Hematopoietic multipotent progenitor cell treated with erythropoietin and hydrocortisone succinate and interleukin-3 and kit ligand, for 17 days (in vitro differentiated cells): ENCODE measurements at places on chromosomes 11 and 22.

GRCh38 chr11:15815246-15816195 is 540.8 kb downstream of the SOX6 start:
- no peak for DNase-seq

DNA sequence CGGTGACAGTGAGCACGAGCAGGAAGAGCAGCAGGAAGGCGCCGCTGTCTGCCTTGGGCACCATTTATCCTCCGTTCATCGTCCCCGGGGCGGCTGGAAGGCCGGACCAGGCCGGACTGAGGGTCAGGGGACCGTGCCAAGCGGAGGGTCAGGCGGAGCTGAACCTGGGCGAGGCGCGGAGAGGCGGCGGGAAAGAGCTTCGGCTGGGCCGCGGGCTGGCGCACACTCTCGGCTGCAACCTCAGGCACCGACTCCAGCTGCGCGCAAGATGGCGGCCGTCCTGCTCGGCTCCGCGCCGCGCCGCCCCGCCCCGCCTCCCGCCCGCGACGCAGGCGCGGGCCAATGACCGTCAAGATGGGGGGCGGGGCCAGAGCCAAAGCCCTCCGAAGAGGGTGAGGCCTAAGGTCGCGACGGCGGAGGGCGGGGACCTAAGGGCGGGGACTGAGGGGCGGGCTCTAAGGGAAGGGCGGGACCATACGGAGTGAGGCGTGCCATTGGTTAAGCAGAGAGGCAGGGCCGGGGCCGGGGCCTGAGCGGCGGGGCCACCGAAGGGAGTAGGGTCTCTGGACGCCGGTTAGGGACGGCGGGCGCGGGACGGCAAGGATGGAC is at the start of gene DGCR2:
TSS of gene DGCR2 (minus strand) at position 270 of the 609 bp plus-strand sequence. CDS start at position 64, 206 bp downstream.
- peak; percentile 96 for DNase-seq

GRCh38 chr11:95536047-95536690 is 253.4 kb downstream of the FAM76B start:
- DNase-seq, result no peak

GRCh38 chr11:122163053-122163819 is 47.2 kb upstream of the BLID start:
- no peak for DNase-seq

GRCh38 chr22:40250608-40251007 is 72.9 kb downstream of the TNRC6B start:
- no peak for DNase-seq

- DNase-seq, result no peak
These were observed 10.9 kb upstream of the WT1 start for GRCh38 chr11:32446227-32446626.

DNA sequence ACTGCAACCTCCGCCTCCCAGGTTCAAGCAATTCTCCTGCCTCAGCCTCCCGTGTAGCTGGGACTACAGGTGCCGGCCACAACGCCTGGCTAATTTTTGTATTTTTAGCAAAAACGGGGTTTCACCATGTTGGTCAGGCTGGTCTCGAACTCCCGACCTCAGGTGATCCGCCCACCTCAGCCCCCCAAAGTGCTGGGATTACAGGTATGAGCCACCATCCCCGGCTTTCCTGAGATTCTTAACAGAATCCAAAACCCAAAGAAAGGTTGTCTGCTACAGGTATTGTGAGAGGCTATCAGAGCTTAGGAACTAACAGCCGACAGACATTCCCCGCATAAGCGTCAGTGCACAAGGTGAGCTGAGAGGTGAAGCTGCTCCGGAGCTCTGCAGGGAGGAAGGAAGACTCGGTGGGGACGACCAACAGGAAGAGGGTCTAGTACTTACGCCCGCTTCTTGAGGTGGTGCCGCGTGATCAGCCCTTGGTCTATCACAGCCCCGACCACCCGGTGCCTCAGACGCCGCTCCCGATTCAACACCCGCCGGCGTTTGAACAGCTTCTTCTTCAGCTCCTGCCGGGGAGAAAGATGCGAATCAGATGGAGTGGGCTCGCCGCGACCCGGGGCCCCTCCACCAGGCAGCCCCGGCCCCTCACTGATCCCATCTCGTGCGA is 470 bp downstream of the C11orf98 start:
- no peak for DNase-seq

GRCh38 chr11:132685174-132685611 is 847.1 kb downstream of the OPCML start:
- DNase-seq, result no peak

DNA sequence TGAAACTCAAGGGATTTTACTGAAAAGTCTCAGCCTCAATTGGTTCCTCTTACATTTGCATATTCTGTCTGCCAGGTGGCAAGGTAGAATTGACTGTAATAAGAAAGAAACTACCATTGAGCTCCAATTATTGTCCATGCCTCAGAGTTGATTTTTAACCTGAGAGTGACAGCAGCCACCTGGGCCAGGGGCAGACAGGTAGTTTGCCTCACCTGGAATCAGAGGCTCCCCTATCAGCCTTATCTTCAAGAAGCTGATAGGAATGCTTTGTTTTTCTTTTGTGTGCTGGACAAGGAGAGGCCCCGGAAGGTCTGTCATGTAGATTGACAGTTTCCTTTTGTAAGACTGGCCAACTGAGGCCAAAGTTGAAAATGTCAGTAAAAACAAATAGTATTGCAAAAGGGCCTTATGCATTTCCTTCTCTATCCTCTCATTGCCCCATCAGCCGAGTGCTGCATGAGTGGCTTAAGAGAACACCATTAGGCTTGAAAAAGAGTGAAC is 34.1 kb downstream of the CD44 start:
- no peak for DNase-seq

DNA sequence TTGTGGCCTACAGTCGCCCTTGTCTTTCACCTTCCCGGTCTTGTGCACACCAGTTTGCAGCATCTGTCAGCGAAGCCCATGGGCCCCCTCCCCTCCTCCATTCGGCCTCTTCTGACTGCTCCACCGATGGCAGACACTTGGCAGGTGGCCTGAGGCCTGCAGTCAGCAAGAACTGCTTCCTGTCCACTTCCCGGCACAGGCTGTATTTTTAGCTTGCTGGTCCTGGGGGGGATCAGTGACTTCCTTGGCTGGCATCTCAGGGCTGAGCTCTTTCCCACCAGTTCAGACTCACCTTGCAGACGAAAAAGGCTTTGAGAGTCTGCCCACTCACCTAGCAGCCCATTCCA is 106.4 kb downstream of the SYN3 start:
- DNase-seq, result no peak

- DNase-seq, result no peak
These were observed 5.8 kb upstream of the ATG16L2 start for GRCh38 chr11:72808331-72808798.

DNA sequence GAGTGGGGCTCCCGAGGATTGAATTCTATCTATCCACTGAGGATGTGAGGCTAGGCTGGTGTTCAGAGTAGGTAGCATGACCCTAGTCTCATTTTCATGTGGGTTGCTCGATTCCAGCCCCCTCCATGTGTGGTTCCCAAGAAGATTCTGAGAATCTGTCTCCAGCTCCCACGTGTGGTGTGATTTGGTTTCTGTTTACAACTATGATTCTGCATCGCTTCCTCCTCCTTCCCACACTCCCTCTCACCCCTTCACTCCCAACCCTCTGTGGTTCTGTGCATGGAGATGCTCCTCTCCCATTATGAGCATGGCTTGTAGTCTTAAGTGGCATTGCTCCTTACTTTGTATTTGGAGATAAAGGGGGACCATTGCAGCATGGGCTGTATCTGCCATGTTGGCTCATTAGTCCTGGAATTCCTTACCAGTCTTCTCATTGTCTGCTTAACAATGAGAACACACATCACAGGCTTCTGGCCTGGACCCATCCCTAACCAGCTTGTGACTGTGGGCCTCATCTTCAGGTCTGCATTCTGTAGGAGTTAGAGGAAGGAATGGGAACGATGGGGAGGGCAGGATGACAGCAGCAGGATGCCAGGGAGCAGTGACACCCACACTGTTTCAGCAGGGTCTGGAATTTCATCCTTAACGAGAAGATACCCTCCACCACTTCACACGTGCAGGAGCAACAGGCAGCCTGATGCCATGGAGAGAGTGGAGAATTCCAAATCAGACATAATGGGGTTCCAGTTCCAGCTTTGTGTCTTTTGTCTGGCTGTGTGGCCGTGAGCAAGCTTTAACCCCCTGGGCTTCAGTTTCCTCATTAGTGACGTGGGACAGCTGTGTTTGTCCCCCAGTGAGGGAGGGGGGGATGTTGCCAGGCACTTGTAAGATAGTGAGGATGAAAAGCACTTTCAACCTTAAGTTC is 86.0 kb downstream of the CCDC81 start:
- no peak for DNase-seq

DNA sequence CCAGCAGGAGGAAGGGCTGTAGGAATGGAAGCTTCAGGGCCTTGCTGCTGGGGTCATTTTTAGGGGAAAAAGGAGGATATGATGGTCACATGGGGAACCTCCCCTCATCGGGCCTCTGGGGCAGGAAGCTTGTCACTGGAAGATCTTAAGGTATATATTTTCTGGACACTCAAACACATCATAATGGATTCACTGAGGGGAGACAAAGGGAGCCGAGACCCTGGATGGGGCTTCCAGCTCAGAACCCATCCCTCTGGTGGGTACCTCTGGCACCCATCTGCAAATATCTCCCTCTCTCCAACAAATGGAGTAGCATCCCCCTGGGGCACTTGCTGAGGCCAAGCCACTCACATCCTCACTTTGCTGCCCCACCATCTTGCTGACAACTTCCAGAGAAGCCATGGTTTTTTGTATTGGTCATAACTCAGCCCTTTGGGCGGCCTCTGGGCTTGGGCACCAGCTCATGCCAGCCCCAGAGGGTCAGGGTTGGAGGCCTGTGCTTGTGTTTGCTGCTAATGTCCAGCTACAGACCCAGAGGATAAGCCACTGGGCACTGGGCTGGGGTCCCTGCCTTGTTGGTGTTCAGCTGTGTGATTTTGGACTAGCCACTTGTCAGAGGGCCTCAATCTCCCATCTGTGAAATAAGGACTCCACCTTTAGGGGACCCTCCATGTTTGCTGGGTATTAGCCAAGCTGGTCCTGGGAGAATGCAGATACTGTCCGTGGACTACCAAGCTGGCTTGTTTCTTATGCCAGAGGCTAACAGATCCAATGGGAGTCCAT is 14.1 kb downstream of the IL10RA start:
- no peak for DNase-seq

DNA sequence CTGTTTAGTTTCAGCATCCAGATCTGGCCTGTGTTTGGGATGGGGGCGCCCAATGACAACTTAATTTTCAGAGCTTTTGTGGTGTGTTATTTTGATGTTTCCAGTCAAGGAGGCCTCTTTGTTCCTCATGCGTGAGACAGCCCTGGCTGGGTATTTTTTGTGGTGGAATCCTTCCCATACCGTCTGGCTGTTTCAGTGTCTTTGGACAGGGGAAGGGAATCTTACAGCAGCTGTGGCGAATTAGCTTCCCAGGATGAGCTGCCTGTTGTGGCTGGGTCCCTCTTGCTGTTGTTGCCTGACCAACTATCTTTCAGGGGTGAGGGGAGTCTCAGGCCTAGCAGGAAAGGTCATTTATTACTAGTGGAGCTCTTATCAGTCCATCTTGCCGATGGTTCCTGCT is 138.8 kb downstream of the ARHGAP20 start:
- no peak for DNase-seq

GRCh38 chr11:13667245-13667644 is 1.2 kb upstream of the FAR1 start:
- DNase-seq, result no peak

DNA sequence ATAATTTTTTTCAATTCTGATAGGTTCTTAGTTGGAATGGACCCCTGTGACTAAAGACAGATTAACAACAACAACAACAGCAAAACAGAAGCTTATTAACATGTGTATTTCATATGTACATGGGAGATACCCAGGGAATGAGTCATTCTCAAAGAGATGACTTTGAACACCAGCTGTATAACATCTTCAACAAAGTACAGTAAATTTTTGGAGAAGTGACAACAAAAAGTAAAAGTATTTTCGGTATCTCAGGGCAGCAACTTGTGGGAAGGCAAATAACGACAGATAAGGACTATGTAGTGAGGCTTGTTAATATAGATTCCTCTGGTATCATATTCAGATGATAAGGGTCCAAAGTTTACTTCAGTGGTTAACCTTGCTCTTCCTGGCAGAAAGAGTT is 573.4 kb upstream of the RAG2 start:
- no peak for DNase-seq

DNA sequence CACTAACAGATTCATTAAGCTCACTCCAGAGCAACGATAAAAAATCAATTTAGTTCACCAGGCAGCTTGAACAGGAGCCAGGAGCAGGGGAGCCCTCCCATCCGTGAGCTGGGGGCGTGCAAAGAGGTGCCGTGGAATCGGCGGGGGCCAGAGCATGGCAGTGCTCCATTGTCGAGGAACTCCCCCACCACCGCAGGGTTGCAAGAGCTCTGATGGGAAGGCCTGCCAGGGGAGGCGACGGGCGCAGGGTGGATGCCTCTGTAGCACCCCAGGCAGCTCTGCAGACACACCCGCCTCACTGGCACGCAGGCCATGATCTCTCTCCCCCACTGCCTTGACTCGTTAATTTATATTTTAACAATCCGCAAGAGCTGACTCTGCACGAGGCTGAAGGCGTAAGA is 433.2 kb downstream of the MIAT start:
- no peak for DNase-seq

GRCh38 chr11:134655189-134655989 is 243.3 kb upstream of the B3GAT1 start:
- DNase-seq, result no peak

DNA sequence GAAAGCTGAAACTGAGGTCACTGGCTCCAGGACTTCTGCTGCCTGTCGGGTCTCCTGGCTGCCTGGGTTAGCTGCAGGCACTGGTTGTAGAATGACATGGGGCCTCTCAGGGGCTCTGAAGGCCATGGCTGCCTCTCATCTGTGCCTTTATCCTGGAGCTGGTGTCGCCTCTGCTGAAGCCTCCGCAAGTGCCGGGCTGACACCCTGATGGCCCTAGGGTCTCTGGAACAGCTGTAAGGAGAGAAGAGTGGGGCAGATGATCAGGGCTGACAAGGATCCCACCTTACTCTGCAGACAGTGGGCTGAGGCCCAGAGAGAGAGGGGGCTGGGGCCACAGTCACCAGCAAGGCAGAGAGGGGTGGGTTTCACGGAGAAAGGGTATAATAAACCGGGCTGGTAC is 4.6 kb downstream of the PLA2G3 start:
- no peak for DNase-seq

DNA sequence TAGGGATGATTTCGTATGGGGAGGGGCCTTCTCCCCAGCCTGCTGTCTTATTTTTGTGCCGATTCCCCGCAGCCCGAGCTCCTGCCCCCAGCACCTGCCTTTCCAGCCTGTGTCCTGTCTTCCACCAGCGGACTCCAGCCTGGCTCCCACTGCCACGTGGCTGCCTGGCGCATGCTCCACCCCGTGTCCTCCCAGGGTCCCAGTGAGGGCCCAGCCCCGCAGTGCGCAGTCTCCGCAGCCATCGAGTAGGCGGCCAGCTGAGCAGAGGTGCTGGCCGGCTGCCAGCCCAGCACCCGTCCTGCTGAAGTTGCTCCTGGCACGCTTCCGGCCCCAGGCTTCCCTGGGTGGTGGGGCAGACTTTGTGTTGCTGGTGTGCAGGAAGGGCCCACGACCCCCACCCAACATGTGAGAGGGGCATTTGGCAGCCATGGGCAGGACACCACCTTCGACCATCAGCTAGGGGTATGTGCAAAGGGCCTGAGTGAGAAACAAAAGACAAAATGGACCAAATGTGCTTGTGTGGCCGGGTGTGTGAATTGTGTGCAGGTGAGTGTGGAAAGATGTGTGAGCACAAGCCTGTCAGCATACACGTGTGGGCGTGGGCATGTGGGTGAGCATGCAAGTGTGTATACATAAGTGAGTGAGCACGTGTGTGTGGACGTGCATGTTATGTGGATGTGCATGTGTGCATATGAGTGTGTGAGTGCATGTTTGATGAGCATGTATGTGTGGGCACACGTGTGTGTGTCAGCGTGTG is 55.9 kb downstream of the RTN4R start:
- no peak for DNase-seq

- peak; percentile 55 for DNase-seq
These were observed 96.5 kb upstream of the FGF3 start for GRCh38 chr11:69915501-69916250.
